ENCODE measurements at places on chromosomes 12 and 14. TPM values are rescaled to one million over a fixed set of nuclear protein-coding genes. Genes with fewer than 3 reads are reported as not detected.

DNA sequence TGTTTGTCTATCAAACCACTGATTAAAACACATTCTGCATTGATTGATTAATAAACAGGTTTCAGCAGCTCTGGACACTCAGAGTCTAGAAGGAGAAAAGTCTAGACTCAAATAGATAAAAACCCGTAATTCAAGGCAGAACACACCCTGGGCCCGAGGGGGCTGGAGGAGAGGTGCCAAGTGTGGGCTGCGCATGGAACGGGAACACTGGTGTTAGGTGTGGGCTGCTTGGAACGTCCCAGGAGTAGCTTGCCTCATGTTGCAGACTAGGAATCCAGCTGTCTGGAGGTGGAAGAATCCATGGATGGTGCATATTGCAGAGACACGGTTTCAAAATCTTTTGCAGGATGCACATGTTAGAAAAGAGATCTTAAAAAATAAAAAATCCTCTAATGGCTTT, 223.0 kb downstream of the APAF1 start:
- H3K4me3 ChIP-seq, result no peak overlapping the region
- peaks cover 9% of the 10 kb centered on the region for H3K4me1 ChIP-seq
- no peak for DNase-seq
- H3K27me3 ChIP-seq, result peaks cover 5% of the 10 kb centered on the region
- H3K27ac ChIP-seq, result no peak overlapping the region
- H3K36me3 ChIP-seq, result no peaks in the 10 kb centered on the region

Gene PTPRR
- not detected for total RNA-seq

Gene ABCB9
- total RNA-seq, result 5.4 TPM

DNA sequence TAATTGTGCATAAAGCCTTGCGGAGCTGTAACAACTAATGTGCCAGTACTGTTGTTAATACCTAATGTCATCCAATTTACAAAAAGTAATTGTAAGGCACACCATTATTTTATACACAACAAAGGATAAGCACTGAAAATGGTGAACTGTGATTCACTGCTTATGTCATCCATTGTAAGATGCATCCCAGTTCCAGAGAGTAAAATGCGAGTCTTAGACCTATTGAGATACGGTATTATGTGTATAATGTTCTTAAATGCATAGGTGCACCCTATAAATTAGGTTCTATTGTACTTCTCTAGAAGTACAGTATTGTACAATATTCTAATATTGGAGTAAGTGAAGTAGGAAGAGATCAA, 406 bp downstream of the PARP2 start:
- H3K4me1 ChIP-seq, result peaks cover 13% of the 10 kb centered on the region
- peaks cover 2% of the 10 kb centered on the region for H3K27me3 ChIP-seq
- H3K4me3 ChIP-seq, result peak overlapping the region; percentile 98
- H3K36me3 ChIP-seq, result peaks cover 29% of the 10 kb centered on the region
- DNase-seq, result no peak

Gene IFNG
- total RNA-seq, result 46.3 TPM

DNA sequence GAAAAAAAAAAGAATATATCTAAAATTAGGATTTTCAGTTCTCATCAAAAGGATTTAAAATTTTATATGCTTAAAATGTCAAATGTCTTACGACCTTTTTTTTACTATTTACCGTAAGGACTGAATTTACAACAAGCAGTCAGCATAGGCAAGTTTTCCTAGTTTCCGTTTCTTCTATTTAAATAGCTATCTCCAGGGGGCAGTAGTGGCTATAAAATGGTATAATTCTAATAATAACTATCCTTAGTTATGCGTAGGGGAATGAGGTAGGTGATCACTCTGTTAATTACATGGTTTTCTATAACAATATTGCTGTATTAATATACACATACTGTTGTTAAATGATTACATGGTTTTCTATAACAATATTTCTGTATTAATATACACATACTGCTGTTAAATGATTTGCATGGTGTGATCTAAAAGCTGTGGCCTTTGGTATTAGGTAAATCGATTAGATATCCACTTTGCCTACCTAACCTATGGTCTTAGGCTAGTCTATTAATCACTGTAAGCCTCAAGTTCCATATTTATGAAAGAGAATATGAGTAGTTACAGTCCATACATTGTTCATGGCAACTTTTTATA, 217.7 kb upstream of the PDZRN4 start:
- no peak for DNase-seq
- no peak overlapping the region for H3K27ac ChIP-seq
- H3K4me1 ChIP-seq, result no peaks in the 10 kb centered on the region
- no peak overlapping the region for H3K4me3 ChIP-seq

Gene ST8SIA1
- 0.39 TPM for total RNA-seq

DNA sequence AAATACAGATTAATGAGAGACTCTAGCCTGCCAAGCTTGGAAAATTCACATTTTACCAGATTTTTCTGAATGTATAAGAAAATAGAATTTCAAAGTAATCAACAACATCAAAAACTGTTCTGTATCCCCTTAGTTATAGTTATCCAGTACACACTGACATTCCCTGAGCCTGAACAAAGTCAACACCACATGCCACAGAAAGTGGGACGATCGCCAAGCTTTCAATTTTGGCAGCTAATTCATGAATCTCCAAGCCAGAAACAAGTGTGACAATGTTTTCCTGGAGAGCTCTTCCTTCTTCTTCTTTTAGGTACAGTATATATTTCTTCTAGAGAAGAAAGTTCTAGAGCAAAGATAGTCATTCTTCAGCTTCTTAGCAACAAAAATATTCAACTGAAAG, 290.2 kb downstream of the PRKD1 start:
- H3K27ac ChIP-seq, result no peak overlapping the region
- H3K27me3 ChIP-seq, result no peaks in the 10 kb centered on the region

DNA sequence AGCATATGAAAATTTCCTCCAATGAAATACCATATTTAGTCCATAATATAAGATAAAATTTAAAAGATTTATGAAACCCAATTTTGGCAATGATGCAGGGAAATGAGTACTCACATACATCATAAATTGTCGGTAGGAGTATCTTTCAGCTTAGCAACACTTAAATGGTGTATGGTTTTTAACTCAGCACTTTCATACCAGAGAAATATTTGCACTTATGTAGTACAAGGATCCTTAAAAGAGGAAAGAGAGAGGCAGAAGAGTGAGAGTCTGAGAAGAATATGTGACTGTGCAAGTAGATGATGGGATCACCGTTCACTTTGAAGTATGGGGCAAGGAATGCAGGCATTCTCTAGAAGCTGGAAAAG, 379.3 kb upstream of the DCN start:
- H3K4me3 ChIP-seq, result no peak overlapping the region
- H3K4me1 ChIP-seq, result peaks cover 32% of the 10 kb centered on the region

- no peaks in the 10 kb centered on the region for H3K36me3 ChIP-seq
- peaks cover 11% of the 10 kb centered on the region for H3K27me3 ChIP-seq
- H3K4me1 ChIP-seq, result peaks cover 4% of the 10 kb centered on the region
- DNase-seq, result no peak
Observed at GRCh38 chr12:14842315-14842714, 1.0 kb downstream of the ART4 start.

Gene SLC10A1
- total RNA-seq, result not detected

- no peaks in the 10 kb centered on the region for H3K4me1 ChIP-seq
- H3K4me3 ChIP-seq, result no peak overlapping the region
- DNase-seq, result no peak
- H3K36me3 ChIP-seq, result no peaks in the 10 kb centered on the region
Observed at GRCh38 chr12:132215299-132215989, 71.2 kb downstream of the NOC4L start.

Gene FSCB
- total RNA-seq, result not detected

Gene VRTN
- total RNA-seq, result not detected

Gene SNW1
- 114 TPM for total RNA-seq

Gene TSHR
- not detected for total RNA-seq

Gene CHD8
- 120 TPM for total RNA-seq

GRCh38 chr12:46493834-46494181, 121.2 kb upstream of the SLC38A2 start:
- no peak for DNase-seq
- no peak overlapping the region for H3K27ac ChIP-seq
- no peaks in the 10 kb centered on the region for H3K4me1 ChIP-seq
- H3K36me3 ChIP-seq, result peaks cover 21% of the 10 kb centered on the region

DNA sequence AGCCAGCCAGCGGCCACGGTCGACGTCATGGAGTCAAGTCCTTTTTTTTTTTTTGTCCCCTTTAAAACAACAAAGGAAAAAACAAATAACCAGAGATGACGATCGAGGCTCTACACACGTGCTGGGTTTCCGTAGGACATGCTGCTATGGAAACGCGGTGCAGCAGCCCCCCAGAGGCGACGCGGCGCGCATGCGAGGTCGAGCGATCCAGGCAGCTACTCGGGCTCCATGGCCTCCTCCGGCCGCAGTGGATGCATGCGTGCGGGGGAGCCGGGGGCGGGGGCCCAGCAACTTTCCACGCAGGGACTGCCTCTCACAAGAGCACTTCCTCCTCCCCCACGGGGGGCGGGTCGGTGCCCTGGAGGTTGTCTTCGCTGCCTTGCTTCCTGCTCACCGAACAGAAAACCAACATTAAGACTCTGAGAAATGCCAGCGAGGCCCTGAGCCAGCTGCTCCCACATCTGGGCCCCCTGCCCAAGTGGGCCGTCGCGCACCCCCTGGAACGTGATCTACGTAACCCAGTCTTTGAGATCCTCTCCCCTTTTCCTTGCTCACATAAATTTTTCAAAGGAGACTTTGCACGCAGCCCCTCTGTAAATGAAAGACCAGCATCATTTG, 30.7 kb downstream of the P2RX4 start:
- H3K4me3 ChIP-seq, result peak overlapping the region; percentile 51
- DNase-seq, result peak; percentile 75
- H3K27me3 ChIP-seq, result no peaks in the 10 kb centered on the region
- peaks cover 49% of the 10 kb centered on the region for H3K36me3 ChIP-seq
- H3K4me1 ChIP-seq, result peaks cover 33% of the 10 kb centered on the region
- H3K27ac ChIP-seq, result peak overlapping the region; percentile 76

DNA sequence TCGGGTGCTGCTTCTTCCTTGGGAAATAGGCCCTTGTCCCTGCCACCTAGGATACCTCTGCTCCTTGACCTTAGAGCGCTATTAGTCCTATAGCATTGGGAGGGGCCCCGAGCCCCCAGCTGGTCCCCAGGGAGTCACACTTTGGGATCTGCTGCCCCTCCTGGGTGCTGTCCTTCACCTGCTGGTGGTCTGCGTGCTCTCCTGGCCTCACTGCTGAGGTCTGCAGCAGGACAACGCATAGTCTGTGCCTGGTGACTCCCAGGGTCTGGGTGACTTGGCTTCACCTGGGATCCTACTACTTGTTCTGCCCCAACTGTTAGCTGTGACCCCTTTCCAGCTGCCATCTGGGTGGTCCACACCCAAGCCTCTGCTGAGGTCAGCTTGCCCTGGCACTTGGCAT, 8.8 kb downstream of the TCL1B start:
- peaks cover 2% of the 10 kb centered on the region for H3K4me1 ChIP-seq
- no peak for DNase-seq
- H3K27me3 ChIP-seq, result peaks cover 12% of the 10 kb centered on the region
- no peak overlapping the region for H3K27ac ChIP-seq

- H3K4me3 ChIP-seq, result no peak overlapping the region
- H3K36me3 ChIP-seq, result no peaks in the 10 kb centered on the region
Observed at GRCh38 chr12:59007620-59008019, 87.3 kb upstream of the LRIG3 start.

GRCh38 chr14:74133833-74134481, 49.2 kb downstream of the LIN52 start:
- no peak overlapping the region for H3K27ac ChIP-seq
- H3K36me3 ChIP-seq, result no peaks in the 10 kb centered on the region
- no peak for DNase-seq

- no peak overlapping the region for H3K4me3 ChIP-seq
- H3K4me1 ChIP-seq, result peaks cover 6% of the 10 kb centered on the region
- peak overlapping the region; percentile 2 for H3K27ac ChIP-seq
Observed at GRCh38 chr14:103456167-103456835, 66.3 kb downstream of the CKB start.

GRCh38 chr14:61355892-61356325, 34.5 kb downstream of the PRKCH start:
- no peaks in the 10 kb centered on the region for H3K27me3 ChIP-seq
- H3K27ac ChIP-seq, result peak overlapping the region; percentile 68
- peak overlapping the region; percentile 11 for H3K4me3 ChIP-seq
- peaks cover 54% of the 10 kb centered on the region for H3K36me3 ChIP-seq
- H3K4me1 ChIP-seq, result peaks cover 78% of the 10 kb centered on the region

DNA sequence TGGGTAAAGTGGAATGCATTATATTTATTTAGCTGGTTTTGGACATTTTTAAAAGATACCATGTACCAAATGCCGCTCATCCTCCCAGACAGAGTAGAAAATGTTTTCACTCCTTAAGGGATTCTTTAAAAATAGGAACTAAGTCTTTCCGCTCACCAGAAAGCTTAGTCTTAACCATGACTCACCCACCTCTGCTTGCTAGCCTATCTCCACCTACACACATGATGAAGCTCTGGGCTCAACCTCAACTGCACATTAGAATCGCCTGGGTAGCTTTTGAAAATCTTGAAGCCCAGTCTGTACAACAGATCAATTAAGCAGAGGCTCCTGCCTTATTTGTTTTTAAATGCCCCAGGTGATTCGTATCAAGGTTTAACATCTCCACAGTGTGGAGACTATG, 260.5 kb downstream of the NEDD1 start:
- DNase-seq, result no peak
- no peaks in the 10 kb centered on the region for H3K36me3 ChIP-seq
- H3K4me1 ChIP-seq, result no peaks in the 10 kb centered on the region
- H3K4me3 ChIP-seq, result no peak overlapping the region

Gene PROX2
- total RNA-seq, result 0.05 TPM

Gene KRT71
- not detected for total RNA-seq

Gene PPFIA2
- total RNA-seq, result not detected

Gene MYO1H
- total RNA-seq, result not detected

Gene NUDT14
- total RNA-seq, result 10.4 TPM

DNA sequence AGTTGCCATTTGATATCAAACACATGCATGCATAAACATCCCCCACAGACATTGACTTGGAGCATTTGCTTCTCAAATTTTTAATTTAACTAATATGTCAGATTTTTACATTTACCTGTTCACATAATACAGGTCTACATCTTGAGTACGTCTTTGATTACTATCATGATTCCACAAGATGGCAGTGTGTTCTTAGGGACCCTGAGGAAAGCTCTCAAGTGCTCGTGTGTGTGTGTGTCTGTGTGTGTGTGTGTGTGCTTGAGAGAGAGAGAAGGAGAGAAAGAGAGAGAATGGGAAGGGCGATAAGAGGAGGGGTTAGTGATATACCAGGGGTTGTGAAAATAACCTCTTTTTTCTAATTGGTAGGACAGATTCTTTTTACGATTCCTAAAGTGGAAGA, 167.1 kb upstream of the OR4E1 start:
- peak overlapping the region; percentile 40 for H3K4me3 ChIP-seq
- peaks cover 25% of the 10 kb centered on the region for H3K27me3 ChIP-seq
- peaks cover 3% of the 10 kb centered on the region for H3K4me1 ChIP-seq

GRCh38 chr12:32895688-32896431, 717 bp downstream of the PKP2 start:
- H3K4me1 ChIP-seq, result peaks cover 11% of the 10 kb centered on the region
- no peak overlapping the region for H3K27ac ChIP-seq
- peak overlapping the region; percentile 67 for H3K4me3 ChIP-seq
- peaks cover 48% of the 10 kb centered on the region for H3K27me3 ChIP-seq
- no peaks in the 10 kb centered on the region for H3K36me3 ChIP-seq
- no peak for DNase-seq

GRCh38 chr12:84842406-84843013, 70.1 kb downstream of the SLC6A15 start:
- no peak overlapping the region for H3K27ac ChIP-seq
- H3K36me3 ChIP-seq, result no peaks in the 10 kb centered on the region
